MV-4-11 (cell line): ENCODE measurements at places on chromosomes 3 and 15.
A peak's percentile ranks its signal among the peaks of the same experiment; 100 is the strongest.

DNA sequence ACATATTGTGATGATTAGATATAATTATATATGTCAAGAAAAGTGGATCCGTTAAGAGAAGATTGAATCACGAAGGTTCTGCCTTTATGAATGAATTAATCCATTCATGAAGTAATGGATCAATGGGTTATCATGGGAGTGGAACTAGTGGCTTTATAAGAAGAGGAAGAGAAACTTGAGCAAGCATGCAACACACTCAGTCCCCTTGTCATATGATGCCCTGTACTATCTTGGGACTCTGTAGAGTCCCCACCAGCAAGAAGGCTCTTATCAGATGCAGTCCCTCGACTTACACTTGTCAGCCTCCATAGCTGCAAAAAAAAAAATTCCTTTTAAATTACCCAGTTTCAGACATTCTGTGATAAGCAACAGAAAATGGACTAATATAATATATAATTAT, 301.9 kb downstream of the RAP2B start:
- DNase-seq = peak; percentile 85

- DNase-seq = no peak
Observed at GRCh38 chr15:39313467-39313866, 267.4 kb upstream of the THBS1 start.

DNA sequence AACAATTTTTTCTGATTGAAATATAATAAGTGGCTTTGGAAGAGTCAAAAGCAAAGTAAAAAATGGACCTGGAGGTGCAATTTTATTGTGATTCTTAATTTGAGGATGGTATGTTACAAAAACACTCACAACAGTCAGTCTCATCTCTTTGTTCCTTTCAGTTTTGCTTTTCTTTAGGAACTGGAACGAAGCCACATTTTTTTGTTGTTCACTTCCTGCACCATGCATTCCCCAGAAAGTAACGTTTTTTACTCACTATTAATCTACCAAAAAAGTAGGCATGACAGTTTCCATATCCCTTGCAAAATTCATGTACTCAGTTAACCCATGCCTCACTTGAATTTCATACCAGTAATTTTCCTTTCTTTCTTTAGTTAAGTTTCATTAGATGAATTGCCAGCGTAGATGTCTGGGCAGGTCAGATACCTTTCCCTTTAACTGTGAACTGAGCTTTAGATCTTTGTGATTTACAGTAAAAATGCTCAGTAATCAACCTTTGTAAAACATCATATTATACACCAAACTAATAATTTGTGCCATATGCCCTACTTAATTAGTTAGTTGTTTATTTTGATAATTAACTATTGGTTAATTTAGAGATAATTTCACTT, 384.3 kb downstream of the ROBO1 start:
- DNase-seq = no peak

GRCh38 chr3:110938629-110939028, 133.0 kb upstream of the NECTIN3 start:
- DNase-seq = no peak

DNA sequence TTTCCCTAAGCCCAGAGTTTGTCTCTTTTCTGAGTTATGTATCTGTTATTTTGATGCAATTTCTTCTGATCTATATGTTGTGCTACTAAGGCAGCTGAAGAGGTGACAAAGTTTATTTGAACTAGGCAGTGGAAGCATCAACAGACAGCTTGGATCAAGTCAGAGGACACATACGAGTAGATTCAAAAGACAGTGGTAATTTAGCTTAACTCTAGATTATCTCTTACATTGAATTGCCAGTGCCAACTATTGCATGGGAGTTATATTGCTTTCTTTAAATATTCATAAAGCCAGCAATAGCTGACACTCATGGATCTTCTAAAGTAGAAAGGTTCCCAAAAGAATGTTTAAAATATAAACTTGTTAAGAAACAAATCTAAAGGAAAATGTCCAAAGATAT, 37.3 kb upstream of the CCDC66 start:
- no peak for DNase-seq

- DNase-seq = no peak
Observed at GRCh38 chr3:134833453-134834163, 38.5 kb downstream of the EPHB1 start.

DNA sequence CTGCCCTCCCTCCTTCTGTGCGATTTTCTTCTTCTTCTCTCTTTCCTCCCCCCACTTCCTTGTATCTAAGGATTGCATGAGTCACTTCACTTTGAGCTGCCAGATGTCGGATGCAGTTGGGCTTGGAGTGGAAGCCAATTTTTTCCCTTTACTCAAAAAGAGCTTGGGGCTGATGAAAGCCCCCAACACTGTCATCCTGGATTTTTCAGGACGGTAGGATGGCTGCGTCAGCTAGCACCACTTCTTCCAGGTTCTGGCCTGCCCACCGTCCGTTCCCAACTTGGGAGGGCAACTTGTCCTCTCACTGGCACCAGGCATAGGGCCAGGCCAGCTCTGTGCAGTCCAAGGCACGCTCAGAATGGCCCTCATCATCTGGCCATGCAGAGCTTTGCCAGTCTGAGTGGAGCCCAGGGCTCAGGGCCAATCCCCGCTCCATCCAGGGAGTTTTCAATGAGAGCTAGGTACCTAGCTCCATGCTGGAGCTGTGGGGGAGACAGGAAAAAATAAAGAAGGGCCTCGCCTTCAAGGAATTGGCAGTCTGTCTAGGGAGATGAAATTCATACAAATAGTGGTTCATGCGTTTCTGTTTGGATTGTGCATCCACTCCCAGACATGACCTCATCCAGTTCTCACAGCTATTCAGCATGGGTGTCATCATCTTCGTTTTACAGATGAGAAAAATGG, 47.7 kb upstream of the INSYN1 start:
- peak; percentile 38 for DNase-seq

DNA sequence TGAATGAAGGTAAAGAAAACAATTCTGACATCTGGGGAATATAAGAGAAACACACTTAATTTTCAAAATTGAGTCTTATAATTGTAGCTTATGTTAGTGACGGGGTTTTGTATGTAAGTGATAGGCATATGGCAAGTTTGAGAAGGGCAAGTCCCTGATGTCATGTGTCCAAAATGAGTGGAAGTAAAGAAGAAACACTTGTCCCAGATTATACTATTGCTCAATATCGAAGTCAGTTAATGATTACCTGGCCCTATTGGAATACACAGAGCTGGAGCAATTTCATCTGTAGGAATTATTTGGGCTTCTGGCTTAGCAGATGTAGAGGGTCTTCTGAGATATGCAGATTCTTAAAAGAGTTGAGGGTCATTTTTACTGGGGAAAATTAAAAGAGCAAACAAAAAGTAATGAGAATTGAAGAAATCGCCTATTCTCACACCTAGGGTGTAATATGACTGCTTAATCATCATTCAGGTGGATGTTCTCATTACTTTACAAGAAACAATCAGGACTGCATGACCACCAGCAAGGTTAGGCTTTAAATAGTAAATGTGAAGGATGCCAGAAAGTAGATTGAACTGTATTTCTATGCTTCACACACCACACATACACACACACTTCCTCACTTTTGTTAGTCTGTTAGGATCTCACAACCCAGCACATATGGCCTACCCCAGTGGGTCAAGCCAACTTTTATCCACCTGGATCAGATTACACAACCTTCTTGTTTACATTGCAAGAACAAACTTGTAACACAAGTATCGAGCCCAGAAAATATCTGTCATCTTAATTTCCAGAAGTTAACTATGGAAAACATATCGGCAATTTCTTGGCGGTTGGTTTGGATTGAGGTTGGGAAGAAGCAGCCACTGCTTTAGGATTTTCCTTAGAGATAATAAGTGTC, 183.3 kb upstream of the LRRC3B start:
- DNase-seq = no peak

GRCh38 chr3:65563861-65564260, 474.9 kb downstream of the MAGI1 start:
- DNase-seq = no peak

DNA sequence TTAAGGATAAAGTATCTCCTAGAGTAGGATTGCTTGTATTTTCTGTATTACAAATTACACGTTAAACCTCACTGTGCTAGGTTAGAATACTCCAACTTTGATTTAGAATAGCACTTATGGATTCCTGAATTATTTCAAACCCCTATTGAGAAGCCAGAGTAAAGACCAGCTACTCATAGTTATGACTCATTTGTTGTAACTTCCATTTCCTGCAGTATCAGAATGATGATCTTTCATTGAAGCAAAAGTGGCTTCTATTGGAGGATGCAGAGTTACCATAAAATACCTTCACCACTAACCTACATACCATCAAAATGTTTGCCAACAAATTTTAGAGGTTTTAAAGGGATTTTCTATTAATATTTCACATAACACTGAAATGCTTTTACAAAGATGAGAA, 1322.7 kb upstream of the ALCAM start:
- no peak for DNase-seq

GRCh38 chr3:25697553-25697952, 32.8 kb upstream of the TOP2B start:
- DNase-seq = peak; percentile 48

GRCh38 chr15:75671730-75672602, 24.3 kb downstream of the SNX33 start:
- DNase-seq = no peak

- DNase-seq = no peak
Observed at GRCh38 chr3:70740872-70741271, 428.4 kb upstream of the MDFIC2 start.

- no peak for DNase-seq
Observed at GRCh38 chr3:159818399-159818798, 170.2 kb upstream of the IL12A start.

DNA sequence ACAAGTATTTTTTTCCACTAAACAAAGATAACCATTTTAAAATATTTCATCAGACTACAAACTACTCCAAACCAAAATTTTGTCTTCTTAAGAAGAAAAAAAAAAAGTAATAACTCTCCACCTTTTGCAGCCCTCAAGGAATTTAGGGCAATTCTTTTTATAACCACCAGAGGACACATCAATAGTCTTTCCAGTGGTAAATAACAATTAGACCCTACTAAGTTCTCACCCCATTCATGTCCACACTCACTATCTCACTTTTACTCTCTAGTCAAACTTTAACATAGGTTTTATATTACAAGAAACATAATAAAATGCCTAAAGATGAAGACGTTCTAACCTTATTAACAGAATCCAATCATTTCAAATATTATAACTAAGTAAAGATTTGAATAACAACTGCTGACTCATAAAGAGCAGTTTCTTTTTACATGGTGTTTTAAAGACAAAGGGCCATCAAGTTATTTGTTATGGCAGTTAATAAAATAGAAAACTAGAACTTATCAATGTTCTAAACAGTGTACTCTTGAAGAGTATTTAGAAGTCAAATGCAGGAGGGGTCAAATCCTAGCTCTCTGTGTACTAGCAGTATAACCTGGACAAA, 33.0 kb downstream of the CCDC39 start:
- DNase-seq = no peak

- DNase-seq = no peak
Observed at GRCh38 chr3:172622916-172623700, 87.8 kb downstream of the NCEH1 start.

DNA sequence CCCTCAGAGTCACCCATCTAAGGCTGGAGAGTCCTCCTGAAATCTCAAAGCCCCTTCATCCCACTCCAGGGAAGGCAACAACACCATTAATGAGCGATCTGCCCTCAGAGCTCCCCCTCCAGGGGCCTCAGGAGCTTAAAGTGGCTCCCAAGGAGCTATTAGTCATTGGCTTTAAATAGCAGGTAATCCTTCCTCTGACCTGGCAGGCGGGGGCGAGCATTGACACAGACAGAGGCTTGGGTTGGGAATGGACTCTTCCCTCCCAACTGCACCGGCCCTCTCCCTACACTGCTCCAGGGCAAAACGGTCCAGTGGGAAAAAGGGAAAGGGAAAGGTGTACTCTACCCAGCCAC, 1.4 kb downstream of the MFGE8 start:
- no peak for DNase-seq

DNA sequence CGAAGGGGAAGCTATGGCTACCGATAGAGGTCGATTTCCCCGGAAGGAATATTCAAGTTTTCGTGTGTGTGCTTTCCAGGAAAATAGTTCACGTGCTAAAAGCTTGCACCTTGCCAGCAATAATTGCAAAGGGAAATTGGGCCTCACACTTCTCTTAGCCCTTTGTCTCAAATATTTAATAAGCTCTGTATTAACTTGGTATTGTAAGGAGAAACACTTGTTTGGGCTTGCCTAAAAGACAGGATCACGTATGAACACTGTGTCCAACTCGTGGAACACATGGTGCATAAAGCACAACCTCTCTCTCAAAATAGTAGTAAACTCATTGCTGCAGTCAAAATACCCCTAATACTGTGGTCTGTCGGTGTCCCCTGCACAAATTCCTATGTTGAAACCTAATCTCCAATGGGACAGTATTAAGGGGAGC, 352 bp upstream of the TMF1 start:
- DNase-seq = no peak

GRCh38 chr3:117735481-117736101, 1026.0 kb downstream of the TUSC7 start:
- no peak for DNase-seq

- DNase-seq = no peak
Observed at GRCh38 chr15:69467636-69468035, 15.0 kb downstream of the RPLP1 start.

DNA sequence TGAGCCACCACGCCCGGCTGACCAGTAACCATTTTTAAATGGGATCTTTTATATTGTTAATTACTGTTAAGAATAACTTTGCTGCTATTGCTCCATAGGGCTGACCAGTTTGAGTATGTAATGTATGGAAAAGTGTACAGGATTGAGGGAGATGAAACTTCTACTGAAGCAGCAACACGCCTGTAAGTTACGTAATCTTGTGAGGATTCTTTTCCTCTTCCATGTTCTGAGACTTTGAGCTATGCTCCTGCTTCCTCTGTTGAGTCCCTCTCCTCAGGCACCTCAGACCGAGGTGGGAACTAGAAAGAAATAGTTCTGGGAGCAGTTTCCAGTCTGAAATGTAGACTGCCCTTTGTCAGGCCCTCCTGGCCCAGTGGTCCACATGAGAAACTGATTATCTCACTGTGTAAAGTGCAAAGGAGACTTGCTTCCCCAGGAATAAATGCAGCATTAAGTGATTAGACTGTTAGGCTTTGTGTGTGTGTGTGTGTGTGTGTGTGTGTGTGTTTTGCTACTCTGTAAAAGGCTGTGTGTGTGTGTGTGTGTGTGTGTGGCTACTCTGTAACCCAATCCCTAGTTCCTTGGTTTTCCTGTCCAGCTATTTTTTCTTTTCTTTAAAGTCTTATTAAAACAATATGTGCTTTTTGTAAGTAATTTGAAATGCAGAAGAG, 5.2 kb downstream of the POLR2H start:
- DNase-seq = peak; percentile 15

DNA sequence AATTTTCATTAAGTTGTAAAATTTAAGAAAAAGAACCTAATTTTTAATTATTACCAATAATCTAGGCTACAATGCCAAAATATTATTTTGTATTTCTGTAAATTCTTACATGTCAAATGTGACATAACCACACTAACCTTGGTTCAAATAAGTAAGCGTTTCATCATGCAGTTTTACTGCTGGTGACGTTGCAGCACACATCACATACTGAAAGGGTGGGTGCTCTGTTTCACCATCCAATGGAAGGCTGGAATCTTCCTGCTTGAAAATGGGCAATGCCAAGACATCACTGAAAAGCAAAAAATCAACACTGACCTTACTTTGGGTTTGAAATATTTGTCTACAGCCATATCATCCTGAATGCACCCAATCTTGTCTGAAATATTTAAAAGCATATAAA, 14.8 kb downstream of the UBP1 start:
- DNase-seq = peak; percentile 20

GRCh38 chr3:24385012-24385615, 109.5 kb downstream of the THRB start:
- no peak for DNase-seq
